GOT3 (cell line): ENCODE measurements at places on chromosomes 1 and 21.

DNA sequence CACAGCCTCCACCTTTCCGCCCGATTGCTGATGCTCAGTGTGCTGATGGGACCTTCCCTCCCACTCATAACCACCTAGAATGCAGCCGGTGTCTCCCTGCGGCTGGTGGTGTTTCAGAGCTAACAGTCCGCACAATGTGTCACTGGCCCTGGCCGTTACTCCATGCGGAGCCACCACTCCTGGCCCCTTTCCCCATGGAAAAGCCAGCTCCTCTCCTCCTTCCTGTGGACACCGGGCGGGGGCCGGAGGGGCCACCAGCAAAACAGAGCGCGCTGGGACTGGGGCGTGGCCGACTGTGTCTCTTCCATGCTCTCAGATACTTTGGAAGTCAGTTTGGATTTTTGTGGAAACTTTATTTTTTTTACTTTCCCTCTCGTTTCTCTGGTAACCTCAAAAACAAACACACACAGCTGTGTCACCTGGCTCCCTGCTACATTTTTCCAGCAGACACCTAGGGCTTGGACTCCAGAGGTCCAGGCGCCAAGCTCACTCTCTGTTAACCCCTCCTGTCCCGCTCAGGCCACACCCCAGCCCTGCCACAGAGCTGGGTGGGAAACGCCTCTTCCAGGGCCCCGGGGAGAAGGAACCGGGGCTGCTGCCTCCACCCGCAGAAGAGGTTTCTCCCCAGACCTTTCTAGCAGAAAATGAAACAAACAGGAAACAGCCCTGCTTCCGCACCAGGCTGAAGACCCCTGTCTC is 32.5 kb upstream of the COL6A2 start:
- DNase-seq = no peak

DNA sequence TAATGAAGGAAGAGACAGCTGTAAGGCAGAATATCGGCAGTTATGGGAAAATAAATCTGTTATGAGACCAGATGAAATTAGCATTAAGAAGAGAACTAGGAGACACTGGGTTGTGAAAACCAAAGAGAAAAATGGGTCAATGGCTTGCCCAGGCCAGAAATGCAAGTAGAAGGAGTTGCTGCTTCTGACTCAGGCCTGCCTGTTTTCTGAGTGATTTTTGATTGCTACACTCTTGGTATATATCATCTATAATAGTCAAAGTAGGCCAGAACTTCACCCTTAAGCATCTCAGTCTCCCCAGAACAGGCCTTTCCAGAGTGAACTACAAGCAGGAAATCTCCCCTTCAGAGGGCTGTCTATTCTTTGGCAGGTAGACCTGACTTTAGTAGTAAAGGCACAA is 107.0 kb downstream of the NRIP1 start:
- no peak for DNase-seq

DNA sequence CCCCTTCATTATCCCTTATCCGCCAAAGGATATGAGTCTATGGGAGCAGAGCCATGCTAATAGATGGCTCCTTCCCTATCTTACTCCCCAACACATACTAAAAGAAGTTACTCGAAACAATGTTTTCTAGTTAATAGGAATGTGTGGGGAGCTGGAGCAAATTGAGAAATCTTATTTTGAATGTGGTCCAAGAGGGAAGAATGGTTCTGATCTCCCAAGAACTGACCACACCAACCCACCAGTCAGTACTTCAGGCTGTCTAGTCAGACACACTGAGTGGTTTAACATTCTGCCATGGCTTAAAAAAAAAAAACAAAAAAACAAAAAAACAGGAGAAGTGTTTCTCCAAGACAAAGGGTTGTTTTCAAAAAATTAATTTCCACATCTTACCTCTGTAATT is 31.5 kb upstream of the DNASE2B start:
- DNase-seq = no peak

- DNase-seq = no peak
Observed at GRCh38 chr1:63612564-63612963, 19.4 kb downstream of the PGM1 start.

GRCh38 chr1:60891765-60892164 is 190.6 kb upstream of the NFIA start:
- DNase-seq = no peak

- no peak for DNase-seq
Observed at GRCh38 chr21:28541371-28542112, 451.1 kb downstream of the LTN1 start.

DNA sequence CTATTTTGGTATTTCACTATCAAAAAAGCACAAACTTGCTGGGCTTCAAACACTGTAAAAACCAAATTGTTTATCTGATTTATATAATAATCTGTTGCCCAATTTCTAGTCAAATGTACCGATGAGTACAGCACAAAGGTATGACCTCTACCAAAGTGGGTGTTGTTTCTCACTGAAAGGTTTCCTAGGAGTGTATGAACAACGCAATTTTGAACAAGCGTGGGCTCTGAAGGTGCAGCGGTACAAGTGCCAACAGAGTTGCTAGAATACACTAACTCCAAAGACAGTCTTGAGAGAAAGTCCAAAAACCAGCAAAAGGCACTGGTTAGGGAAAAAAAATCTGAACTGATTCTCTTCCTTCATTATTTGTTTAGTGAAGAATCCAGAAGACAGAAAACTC is 130.4 kb downstream of the ATP1B1 start:
- no peak for DNase-seq

GRCh38 chr1:168285971-168286927 is 5.6 kb downstream of the TBX19 start:
- no peak for DNase-seq

- no peak for DNase-seq
Observed at GRCh38 chr1:99218999-99219398, 45.3 kb upstream of the PLPPR4 start.

- no peak for DNase-seq
Observed at GRCh38 chr1:209513226-209513625, 70.3 kb upstream of the CAMK1G start.

GRCh38 chr1:206794294-206794908 is 22.1 kb upstream of the IL10 start:
- no peak for DNase-seq

GRCh38 chr1:60942896-60943638 is 139.3 kb upstream of the NFIA start:
- no peak for DNase-seq

DNA sequence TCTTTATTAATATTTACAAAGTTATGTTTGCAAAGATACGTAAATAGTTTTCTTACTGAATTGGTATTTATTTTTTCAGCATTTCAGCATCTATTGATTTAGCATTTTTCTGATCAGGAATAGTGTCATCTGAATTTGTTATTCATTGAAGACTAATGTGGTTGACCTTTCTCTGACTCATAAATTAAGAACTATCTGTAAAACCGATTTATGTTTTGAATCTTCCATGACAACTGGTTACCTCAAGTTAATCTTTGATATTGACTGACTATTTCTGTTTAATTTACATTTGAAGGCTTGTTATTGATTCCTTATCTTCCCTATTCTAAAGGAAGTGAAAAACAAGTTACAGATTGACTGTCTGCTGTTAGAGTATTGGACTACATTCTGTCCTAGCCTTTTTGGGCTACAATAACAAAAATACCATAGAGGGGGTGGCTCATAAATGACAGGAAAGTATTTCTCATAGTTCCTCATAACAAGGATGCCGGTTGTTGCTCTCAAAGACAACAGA is 1131.4 kb downstream of the PLA2G4A start:
- no peak for DNase-seq

GRCh38 chr1:186559601-186560116 is 98.7 kb upstream of the PDC start:
- DNase-seq = no peak

- DNase-seq = no peak
Observed at GRCh38 chr1:218760601-218761570, 412.8 kb upstream of the LYPLAL1 start.

GRCh38 chr1:248849152-248849551 is 9.7 kb downstream of the ZNF692 start:
- no peak for DNase-seq

DNA sequence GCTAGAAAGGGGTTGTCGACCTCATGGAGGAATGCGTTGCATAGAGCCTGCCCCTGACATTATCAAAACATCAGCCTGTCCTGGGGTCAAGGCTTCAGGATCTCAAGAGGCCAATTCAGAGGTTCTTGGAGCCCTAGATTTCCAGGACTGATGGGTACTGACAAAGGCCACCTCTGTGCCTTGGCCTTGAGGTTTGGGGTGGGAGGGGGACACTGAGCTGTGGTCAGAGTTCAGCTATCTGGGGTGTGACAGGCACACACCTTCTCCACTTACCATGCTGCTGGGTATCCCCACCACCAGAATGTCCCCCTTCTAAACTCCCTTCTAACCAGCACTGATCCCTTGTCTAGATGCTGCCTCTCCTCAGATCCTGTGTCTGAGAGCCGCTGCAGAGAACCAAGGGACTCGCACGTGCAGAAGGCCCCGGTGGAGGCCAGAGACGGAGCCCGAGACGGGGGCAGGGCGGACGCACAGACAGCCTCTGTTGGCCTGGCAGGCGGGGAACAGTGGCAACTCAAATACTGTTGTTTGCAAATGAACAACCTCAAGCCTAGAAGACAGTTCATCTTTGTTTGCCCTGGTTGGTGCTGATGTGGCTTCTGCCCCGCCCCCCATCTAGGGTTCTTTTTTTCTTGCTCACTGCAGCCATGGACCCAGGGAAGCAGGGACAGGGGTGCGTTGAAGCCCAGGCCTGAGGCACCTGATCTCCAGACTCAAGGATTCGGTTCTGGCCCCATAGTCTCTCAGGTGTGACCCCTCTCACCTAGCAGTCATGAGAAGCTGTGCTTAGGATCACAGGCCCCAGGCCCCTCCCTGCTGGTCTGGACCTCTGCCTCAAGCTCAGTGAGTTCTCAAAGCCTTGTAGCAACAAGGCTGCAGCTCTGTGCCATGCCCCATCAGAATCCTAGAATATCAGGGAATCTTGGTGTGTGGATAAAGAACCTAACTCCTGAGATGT is 28.1 kb upstream of the CSF1 start:
- no peak for DNase-seq

- DNase-seq = no peak
Observed at GRCh38 chr1:21933397-21934248, 3.5 kb downstream of the HSPG2 start.

DNA sequence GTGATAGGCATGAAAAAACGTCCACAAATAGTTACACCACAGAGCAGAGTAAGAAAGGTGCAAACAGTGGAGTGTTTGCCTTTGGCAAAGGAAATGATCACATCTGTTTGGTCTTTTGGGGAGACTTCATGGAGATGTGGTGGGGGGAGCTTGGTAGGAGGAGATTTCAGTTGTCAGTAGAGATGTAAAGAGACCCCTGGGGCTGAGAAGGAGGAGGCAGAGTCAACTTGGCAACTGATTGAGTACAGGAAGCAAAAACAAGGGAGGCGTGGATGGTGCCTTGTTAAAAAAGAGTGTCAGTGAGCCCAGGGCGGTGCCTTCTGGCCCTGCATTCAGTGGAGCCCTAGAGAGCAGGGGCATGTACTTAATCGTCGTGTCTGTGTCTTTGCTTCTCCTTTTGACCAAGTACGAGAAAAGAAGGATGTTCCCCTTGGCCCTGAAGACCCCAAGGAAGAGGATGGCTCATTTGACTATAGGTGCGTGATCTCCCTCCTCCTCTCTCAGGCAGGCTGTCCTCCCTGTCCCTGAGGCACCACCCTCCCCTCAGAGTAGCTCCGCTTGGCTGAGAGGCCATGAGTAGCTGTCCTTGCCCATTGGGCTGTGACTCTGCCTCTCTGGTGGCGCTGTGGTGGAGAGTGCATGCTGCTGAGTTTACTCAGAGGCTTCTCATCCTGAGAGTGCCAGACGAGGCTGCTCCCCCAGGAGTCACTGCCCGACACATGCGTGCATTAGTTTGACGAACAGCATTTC is 30.4 kb upstream of the CNTN2 start:
- peak; percentile 6 for DNase-seq

GRCh38 chr1:44677201-44677766 is 2.8 kb downstream of the ARMH1 start:
- DNase-seq = no peak

GRCh38 chr1:106964495-106964894 is 92.0 kb upstream of the PRMT6 start:
- DNase-seq = no peak

GRCh38 chr1:165452336-165453130 is 7.6 kb upstream of the RXRG start:
- DNase-seq = no peak

- no peak for DNase-seq
Observed at GRCh38 chr1:1782399-1783221, 4.3 kb upstream of the NADK start.

DNA sequence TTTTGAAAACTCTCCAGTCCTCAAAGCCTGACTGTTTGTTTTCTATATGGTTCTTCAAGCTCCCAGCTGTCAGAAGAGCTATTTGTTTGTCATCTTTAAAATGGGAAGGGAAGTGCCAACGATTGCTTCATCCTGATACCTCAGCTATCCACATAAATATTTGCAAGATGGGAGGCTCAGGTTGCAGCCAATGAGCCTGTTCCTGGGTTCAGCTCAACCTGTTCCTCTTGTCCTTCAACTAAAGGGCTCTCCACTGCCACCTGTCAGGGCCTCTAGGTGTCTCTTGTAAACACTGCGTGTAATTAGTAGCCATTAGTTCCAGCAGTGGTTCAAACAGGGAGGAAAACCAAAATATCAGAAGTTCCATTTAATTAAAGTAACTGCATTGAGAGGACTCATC is 445.1 kb downstream of the AJAP1 start:
- DNase-seq = no peak

GRCh38 chr1:36522021-36522420 is 39.3 kb upstream of the CSF3R start:
- DNase-seq = no peak

GRCh38 chr1:79517470-79518224 is 511.1 kb upstream of the ADGRL4 start:
- no peak for DNase-seq

DNA sequence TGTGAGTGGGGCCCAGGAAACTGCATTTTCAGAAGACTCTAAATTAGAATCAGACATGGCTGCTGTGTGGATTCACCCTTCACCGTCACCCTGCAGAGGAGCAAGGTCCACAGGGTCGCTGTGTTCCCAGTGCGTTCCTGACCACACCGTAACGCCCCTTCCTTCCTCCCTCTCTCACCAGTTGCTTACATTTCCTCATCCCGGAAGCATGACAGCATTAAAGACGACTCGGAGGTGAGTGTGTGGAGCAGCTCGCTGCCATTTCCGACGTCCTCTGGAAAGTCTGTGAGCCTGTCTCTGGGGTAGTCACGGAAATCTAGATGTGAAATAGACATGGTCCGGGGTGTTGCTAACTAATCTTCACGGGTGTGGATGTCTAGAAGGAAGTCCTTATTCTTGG is 45.9 kb downstream of the FAAP20 start:
- DNase-seq = no peak
